Foreskin keratinocyte (primary cell): ENCODE measurements at places on chromosomes 1 and 21. TPM values are rescaled to one million over a fixed set of nuclear protein-coding genes. Genes with fewer than 3 reads are reported as not detected.

NUP210L gene
- not detected in 2 replicates for polyA plus RNA-seq

DNA sequence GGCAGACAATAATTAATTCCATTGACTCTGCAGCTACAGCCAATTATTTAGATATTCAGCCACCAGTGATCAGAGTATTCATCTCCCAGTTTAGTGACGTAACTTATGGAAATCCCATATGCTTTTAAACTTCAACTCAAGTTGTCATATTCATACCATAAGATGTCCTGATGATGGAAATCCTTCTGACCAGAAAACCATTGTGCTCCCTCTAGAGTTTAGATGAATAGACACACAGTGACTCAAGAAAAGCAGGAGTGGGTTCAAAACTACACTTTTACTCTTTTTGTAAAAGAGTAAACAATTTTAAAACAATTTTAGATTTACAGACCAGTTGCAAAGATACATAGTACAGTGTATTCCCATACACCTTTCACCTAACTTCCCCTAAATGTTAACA lies 463.7 kb downstream of the KCNT2 start:
- no peak for DNase-seq

GRCh38 chr1:197553281-197553680 lies 222.0 kb downstream of the DENND1B start:
- DNase-seq: no peak

LRP8 gene
- 7.3 and 10.7 TPM in 2 replicates for polyA plus RNA-seq

TEDDM1 gene
- not detected in 2 replicates for polyA plus RNA-seq

OR2T33 gene
- polyA plus RNA-seq: not detected in 2 replicates

DNA sequence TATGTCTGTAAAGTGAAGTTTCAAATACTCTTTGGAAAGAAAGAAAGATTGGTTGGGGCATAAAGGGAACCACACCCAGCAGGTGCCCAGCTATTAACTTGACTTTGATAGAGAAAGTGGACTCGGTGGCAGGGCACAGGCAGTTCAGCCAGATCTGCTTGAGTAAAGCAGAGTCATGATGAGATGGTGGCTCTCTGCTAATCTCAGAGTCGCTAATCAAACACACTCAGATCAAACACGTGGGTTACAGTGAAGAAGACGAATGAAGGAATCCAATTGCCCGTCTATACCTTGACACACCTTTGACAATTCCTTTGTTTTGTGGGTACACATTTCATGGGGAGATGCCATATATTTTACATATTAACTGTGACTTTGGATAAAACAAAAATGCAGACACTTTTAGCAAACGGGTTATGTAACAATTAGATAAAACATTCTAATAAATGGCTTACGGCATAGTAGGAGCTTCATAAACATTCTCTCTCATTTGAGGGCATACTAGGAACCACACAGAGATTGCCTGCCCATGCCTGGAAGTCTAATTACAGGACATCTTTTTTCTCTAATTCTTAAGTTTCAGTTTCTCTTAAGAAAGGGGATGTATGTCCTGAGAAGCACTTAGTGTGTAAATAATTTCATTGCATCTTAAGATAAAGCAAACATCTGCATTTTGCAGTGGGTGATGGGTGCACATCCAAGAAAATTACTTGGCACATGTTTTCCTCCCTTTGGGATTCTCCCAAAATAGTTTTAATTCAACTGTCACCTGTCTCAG lies 7.2 kb downstream of the CBR1 start:
- no peak for DNase-seq

DNA sequence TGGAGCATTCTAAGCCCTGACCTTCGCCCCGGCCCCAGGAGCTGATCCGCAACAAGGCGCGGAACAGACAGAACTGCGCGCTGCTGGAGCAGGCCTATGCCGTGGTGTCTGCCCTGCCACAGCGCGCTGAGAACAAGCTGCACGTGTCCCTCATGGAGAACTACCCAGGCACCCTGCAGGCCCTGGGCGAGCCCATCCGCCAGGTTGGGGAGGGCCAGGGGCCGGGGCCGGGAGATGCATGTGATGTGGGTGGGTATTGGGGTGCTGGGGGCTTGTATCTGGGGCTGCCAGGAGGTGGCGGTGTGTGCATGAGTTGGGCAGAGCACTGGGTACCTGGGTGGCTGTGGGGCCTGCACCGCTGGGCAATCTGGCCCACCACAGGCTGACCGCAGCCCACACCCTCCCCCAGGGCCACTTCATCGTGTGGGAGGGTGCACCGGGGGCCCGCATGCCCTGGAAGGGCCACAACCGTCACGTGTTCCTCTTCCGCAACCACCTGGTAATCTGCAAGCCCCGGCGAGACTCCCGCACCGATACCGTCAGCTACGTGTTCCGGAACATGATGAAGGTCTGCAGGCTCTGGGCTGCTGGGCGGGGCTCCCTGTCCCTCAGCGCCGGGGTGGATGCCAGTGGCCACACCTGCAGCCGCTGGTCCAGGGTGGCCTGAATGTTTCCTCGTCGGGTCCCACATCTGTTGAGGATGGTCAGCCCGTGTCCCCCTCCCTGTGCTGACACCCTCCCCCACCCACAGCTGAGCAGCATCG lies 65.8 kb downstream of the TRIM11 start:
- no peak for DNase-seq

DNA sequence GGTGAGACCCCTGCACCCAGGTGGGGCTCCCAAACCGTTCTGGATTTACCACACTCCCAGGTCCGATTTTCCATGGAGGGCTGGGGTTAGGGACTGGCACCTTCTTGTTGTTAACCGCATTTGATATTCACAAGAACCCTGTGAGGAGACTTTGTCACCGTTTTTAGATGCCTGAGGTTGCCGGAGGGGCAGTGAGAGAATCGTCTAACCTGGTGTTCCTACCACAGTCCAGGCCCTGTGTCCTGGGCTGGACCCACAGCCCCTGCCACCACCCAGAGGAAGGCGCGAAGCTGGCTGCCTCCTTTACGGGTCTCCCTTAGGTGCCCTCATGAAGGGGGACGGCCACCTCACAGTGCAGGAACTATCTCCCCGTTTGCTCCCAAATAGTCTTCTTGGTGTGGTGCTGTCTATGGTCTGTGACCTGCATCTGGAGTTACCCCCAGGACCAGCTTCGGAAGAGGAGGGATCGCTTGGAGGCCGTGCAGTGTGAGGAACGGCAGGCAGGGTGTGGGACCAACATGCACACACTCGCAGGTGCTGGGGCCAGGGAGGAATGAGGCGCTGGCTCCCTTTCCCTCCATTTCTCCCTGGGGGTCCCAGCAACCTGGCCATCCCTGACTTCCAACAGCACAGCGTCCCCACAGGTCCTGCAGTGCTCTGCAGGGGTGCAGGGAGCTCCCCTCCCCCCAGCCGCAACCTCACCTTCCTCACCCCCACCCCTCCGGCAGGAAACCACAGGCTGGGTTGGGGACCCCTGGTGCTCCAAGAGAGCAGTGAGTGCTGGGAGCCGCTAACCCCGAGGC lies 7.0 kb downstream of the SIM2 start:
- no peak for DNase-seq

PGBD2 gene
- 2.0 and 2.4 TPM in 2 replicates for polyA plus RNA-seq

NR1I3 gene
- 0.07 TPM in 1 of 2 replicates, not detected in the other for polyA plus RNA-seq

CD247 gene
- polyA plus RNA-seq: not detected in 2 replicates

NEXN gene
- 2.4 and 3.9 TPM in 2 replicates for polyA plus RNA-seq

DNA sequence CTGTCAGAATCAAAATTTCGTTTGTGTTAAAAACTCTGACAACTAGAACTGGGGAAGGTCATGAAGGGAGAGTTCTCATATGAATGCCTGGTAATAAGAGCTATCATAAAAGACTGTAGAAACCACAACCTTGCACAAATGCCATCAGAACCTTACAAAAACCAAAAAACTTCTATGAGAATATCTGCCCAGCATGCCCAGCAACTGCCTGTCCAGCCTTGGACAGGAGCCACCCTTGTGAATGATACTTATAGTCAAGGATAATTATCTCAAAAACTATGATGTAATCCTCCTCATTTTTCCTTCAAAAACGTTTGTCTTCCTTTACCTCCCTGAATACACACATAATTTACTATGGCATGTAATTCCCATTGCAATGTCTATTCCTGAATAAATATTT lies 53.4 kb upstream of the C1orf185 start:
- no peak for DNase-seq

DNA sequence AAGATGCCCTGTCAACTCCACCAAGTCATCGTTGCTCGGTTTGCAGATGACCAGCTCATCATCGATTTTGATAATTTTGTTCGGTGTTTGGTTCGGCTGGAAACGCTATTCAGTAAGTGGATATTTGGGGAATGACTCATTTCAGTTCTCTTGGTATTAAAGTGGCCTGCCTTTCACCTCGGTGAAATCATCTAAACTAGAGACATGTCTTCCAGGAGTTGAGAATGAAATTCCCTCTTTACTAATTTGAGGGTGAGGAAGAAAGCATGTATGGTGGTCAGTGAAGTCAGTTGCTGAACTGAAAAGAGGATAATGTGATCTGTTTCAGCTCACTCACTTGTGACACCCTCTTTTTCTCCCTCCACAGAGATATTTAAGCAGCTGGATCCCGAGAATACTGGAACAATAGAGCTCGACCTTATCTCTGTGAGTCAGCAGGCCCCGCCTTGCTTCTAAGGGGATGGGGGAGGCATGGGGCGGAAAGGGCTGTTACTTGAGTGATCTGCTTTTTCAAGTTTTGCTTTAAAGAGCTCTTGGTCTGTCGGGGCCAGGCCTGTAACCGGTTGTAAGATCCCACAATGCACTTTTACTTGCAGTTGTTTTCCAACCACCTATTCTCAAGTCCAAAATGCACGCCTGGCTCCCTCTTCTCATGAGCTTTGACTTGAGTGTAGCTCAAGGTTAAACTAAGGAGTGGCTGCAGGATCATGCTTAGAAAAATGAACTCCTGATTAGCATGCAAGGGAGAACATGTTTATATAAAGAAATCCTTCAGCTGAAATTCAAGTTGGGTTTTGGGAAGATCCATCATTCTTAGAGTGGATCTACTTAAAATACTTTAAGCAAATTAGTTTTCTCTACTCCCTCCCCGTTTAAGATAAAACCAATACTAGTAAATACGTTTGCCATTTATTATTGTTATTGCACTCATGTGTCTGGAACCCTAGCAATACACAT lies 59.8 kb downstream of the CAPN2 start:
- peak; percentile 87 for DNase-seq

FAM72D gene
- 2.1 and 3.7 TPM in 2 replicates for polyA plus RNA-seq

DNA sequence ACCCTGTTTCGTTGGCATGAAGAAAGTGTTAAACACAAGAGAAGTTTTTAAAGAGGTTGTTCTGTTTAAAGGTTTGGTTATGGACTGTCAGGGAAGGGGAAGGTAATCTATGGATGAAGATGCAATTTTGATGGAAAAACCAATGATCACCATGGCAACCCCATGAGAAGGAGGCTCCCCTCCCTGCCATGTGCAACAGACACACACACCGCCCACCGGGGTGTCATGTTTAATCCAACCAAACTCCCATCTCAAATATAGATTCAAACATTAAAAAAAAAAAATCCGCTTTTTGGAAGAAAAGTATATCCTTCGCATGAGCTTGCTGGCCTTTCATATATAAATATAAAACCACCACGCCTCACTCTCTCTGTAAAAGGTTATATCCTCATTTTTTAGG lies 80.9 kb upstream of the KRTAP19-8 start:
- DNase-seq: no peak

RGS4 gene
- polyA plus RNA-seq: 0.37 and 0.38 TPM in 2 replicates

- peak; percentile 94 for DNase-seq
These were observed 7.5 kb upstream of the ZNF436 start for GRCh38 chr1:23376890-23377811.

- DNase-seq: no peak
These were observed 189.8 kb downstream of the CLIC6 start for GRCh38 chr21:34858559-34858958.

DNA sequence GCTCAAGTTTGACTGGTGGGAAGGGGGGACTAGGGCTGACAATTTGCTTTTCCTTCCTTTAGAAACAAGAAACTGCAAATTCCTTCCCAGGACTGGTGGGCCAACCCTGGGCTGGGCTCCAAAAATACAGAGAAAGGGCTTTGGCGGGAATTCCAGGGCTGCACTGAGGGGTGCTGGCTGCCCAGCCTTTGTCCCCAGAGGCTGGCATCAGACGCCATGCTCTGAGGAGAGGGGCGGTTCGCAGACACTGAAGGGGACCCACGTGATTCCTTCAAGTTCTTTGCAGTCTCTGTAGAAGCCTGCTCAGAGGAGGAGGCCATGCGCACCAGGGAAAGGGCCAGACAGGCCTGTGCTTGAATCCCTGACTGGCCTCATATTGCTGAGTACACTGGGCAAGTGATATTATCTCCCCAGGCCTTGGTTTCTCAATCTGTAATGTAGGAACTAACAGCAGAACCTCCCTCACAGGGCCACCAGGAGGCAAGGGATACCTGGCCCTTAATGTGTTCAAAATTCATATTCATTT lies 119.5 kb downstream of the EPHB2 start:
- peak; percentile 83 for DNase-seq

CDC42BPA gene
- polyA plus RNA-seq: 3.8 and 4.0 TPM in 2 replicates

DNA sequence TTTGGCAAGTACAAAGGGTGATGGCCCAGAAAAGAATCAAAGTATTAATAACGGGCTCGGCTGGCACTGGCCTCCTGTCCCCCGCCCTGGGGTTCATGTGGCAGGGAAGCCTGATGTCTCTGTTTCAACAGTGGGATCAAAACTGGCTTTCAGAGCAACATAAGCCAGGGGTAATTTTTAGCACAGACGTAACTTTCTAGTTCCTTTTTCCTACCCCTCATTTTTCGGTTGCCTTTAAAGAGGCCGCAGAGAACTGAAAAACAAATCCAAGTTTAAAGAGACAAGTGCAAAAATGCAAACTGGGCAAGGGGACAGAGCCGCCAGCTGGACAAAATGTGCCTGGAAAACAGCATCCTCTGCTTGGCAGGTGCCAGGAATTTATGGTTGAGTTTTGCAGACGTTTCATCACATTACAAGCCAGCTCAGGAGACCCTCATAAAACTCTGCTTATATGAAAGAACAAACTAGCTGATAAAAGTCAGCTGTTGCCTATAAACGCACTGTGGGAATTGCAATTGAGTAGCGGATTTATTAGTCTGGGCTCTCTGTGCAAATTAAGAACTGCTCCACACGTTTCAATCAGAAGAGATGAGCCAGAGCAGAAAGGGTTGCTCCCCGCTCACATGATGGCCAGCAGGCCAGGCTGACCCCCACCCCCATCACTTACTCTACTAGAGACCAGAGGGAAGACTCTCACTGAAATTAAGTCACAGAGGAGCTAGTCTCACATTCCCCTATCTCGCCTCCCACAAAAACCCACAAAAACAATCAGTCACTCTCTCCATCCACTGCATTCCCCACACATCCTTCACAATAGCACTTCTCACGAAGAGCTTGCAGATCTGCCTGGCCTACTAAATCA lies 15.8 kb upstream of the CDCA8 start:
- DNase-seq: no peak

DNA sequence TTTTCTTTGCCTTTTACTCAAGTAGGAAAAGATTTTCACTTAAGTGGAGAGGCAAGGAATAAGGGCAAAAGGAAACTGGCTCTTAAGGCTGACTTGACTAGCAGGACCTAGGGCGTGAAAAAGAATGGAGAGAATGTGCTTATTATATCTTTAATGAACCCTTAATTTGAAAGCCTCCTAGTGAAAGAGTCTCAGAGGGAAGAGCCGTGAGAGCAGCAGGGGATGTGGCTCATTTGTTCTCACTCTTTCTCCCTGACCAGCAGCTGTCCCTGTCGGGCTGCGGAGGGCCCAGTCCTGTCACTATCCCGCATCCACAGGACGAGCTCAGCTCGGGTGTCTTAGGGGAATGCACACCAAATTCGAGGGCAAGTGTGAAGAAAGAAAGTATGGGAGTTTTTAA lies 180.1 kb downstream of the EDEM3 start:
- no peak for DNase-seq

TRMT1L gene
- polyA plus RNA-seq: 4.5 and 6.2 TPM in 2 replicates

GRCh38 chr1:24426744-24427544 lies 11.3 kb downstream of the NIPAL3 start:
- DNase-seq: no peak

AQP10 gene
- polyA plus RNA-seq: 0.16 and 0.17 TPM in 2 replicates
